ENCODE measurements at places on chromosomes 1 and 21.

GRCh38 chr1:36643371-36644270 is 160.9 kb upstream of the CSF3R start:
- no peak for DNase-seq

DNA sequence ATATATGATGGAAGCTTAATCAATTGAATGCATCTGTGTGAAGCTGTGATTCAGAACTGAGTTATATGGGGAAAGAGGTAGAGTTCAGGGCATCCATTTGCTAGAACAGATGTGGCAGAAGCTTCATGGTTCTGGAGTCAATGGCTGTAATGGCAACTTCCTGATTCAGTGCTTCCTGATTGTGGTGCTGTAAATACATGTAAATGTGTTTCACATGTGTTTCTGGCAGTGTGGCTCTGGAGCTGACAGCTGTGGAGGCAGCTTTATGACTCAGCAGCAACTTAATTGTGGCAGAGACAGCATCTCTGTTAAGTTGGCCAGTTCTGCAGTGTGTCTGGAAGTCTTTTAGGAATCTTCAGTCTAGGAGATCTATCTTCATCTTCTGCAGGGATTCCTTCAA is 226.6 kb upstream of the ZRANB2 start:
- DNase-seq: no peak

GRCh38 chr1:37434292-37435225 is 39.8 kb upstream of the ZC3H12A start:
- peak; percentile 78 for DNase-seq

DNA sequence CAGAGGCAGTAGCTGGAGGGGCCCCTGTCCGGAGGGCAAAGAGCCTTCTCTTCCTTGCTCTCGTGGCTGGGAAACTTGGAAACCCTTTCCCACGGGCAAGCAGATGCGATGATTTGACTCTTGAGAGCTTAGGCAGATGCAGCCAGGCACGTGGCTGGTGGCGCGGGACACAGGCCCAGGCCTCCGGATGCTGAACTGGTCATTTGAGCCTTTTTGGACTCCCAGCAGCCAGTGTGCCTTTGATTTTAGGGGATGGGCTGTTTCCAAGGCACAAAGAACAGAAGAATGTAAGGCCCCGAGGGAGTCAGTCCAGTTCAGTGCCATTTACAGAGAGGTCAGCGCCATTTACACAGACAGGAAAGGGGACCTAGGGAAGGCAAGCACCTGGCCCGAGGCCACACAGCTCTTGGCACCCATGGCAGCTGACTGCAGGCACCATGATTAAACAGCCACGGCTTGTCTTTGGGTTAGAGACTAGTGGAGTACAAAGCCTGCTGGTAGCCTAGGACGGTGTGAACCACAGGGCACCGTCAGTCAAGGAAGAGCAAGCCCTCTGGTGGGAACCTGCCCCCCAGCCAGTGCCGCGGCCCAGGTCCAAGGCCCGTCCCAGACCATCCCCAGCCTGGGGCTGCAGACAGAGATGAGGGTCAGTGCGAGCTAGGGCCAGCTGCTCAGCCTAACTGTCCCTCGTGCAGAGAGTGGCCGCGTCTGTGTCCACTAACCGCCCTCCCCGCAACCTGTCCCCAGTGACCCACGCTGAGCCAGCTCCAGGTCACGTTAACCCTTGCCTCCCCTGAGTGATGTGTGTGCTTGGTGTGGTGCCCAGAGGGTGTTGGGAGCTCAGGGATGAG is 20.4 kb upstream of the CCDC27 start:
- DNase-seq: no peak

GRCh38 chr1:171941920-171942319 is 100.6 kb downstream of the DNM3 start:
- no peak for DNase-seq
